Lower leg skin (tissue), 4 donors: ENCODE measurements at places on chromosomes 11 and 22. TPM values are rescaled to one million over a fixed set of nuclear protein-coding genes. Genes with fewer than 3 reads are reported as not detected.

The FUT4 gene
- 3.3 TPM for total RNA-seq

DNA sequence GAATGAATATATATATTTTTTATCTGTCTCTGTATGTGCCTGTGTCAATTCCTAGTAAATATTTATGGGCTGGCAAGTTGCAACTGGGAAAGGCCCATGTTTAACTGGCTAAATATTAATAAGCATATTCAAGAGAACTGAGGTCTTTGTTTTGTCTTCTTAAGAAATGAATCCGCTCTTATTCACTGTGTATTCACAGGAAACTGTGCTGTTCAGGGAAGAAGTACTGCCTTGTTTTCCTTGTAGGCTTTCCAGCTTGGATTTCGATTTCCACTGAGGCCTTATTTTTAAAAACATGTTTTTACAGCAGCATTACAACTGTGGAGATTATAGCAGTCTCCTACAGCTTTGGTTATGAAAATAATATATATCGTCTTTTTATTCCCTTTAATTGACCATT, 64.7 kb downstream of the LDLRAD3 start:
- DNase-seq: no peak

DNA sequence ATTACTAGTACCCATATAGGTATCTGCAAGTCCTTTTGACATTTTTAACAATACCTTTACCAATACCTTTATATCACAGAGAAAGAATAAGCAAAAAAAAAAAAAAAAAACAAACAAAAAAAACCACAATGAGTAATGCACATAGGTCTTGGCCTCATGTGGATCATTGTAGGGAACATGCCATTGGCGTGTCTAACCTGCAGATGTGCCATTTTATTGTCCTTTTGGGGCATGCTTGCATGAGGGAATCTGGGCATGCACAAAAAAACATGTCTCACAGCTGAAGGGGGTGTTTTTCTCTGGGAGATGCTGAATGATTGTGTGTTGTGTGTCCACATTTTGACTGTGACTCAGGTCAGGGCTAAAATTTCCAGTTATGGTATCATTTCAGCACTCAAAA, 361.6 kb downstream of the GUCY1A2 start:
- DNase-seq: no peak

- no peak for DNase-seq
Observed at GRCh38 chr11:117476531-117477142, 149.0 kb downstream of the CEP164 start.
